ENCODE measurements at places on chromosomes 13 and 19. TPM values are rescaled to one million over a fixed set of nuclear protein-coding genes. Genes with fewer than 3 reads are reported as not detected.

Gene GPC6
- 0.34 TPM for total RNA-seq

Gene TEX29
- total RNA-seq: not detected

Gene MEIOSIN
- not detected for total RNA-seq

Gene SLITRK6
- 3.8 TPM for total RNA-seq

Gene EGLN2
- total RNA-seq: 74.6 TPM

Gene ZNF559
- total RNA-seq: 6.2 TPM

Gene CYP2A6
- total RNA-seq: not detected

Gene PGLYRP1
- not detected for total RNA-seq

Gene SLC25A41
- total RNA-seq: 0.21 TPM

Gene ARMC6
- total RNA-seq: 60.5 TPM

Gene OR10H2
- total RNA-seq: not detected

Gene MCF2L
- total RNA-seq: under 0.01 TPM

Gene FAAP24
- 1.00 TPM for total RNA-seq

Gene CABP5
- total RNA-seq: not detected

Gene LIPE
- 5.0 TPM for total RNA-seq

Gene ARID3A
- 12.4 TPM for total RNA-seq

Gene TMC4
- total RNA-seq: 71.6 TPM

Gene FLT3
- not detected for total RNA-seq

Gene ZNF444
- total RNA-seq: 7.9 TPM

Gene ZNF132
- 5.8 TPM for total RNA-seq

Gene MTUS2
- under 0.01 TPM for total RNA-seq

Gene NAPA
- 30.1 TPM for total RNA-seq

Gene RANBP3
- total RNA-seq: 41.9 TPM

Gene ZNF547
- 6.5 TPM for total RNA-seq

Gene ITGBL1
- total RNA-seq: 1.0 TPM

Gene PRR22
- 0.50 TPM for total RNA-seq

Gene FGF21
- 0.34 TPM for total RNA-seq

Gene NEK5
- total RNA-seq: 0.34 TPM

Gene POSTN
- 1.0 TPM for total RNA-seq

Gene ZNF211
- 13.0 TPM for total RNA-seq

Gene ZNF492
- under 0.01 TPM for total RNA-seq

Gene ADGRE2
- 0.71 TPM for total RNA-seq

Gene HCST
- 0.14 TPM for total RNA-seq

Gene SCEL
- 60.5 TPM for total RNA-seq

Gene STARD13
- 0.68 TPM for total RNA-seq

Gene NCAN
- under 0.01 TPM for total RNA-seq

Gene CCDC8
- 16.1 TPM for total RNA-seq

Gene CEACAM21
- total RNA-seq: not detected

All from nasal cavity respiratory epithelium epithelial cell of viscerocranial mucosa (primary cell).